Fibroblast of skin of left biceps (primary cell): ENCODE measurements at places on chromosomes 11 and 22.

DNA sequence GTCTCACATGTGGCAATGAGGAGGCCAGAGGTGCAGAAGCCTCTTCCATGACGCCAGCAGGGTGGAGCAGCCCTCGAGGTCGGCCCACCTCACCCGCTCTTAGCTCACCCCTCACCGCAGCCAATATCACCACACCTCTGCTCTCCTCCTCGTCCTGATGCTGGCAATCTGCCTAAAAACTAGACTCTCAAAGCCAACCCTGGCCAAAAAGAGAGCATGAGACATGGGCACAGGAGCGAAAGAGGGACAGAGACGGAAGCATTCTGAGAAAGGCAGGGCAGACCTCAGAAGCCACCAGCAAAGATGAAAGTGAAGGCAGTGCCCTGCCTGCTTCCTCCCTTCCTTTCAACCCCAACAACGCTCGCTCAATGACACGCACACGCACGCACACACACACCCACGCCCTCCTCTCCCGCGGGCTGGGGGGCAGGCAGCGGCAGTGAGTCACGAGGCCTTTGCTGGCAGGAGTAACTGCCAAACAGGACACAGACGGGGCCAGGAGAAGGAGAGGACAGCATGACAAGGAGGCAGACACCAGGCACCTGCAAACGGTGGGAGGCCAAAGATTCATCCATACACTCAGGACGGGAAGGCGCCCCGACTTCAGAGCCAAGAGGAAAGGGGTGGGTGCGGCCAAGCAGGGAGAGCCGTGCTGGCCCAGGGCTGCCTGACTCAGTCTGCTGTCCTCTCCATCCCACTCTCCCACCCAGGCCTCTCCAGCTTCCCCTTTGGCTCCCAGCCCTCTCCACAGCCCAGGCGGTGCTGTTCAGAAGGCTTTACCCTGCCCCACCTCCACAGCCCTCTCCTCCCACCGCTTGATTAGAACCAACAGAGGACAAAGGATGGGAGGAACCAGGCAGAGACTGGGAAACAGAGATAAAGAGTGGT, 11.4 kb downstream of the IGSF9B start:
- no peak for DNase-seq

- no peak for DNase-seq
These were observed 41.9 kb downstream of the MICAL2 start for GRCh38 chr11:12152321-12152720.

DNA sequence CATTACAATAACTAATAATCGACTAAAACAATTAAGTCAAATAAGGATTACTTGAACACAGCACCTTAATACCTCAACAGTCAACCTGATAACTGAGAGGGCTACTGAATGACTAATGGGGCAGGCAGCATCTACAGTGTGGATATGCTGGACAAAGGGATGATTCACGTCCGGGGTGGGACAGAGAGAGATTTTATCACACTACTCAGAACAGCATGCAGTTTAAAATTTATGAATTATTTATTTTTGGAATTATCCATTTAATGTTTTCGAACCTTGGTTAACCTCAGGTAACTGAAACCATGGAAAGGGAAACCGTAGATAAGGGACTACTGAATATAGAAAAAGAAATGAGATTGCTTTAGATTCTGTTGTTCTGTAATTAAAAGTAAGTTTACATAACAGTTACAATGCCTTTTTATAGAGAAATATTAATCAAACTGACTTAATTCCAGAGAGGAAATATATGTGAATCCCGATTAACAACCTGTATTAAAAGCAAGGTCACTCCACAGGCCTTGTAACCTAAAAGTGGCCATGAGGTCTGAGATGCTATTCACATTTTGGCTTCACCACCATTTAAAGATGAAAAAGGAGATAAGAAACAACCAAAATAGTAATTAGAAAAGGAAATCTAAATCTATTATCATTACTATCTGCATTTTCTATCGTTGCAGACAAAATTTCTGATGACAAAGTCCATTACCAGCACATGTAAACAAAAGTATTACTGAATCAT, 119.0 kb upstream of the TP53AIP1 start:
- DNase-seq, result no peak

GRCh38 chr11:130198964-130199363, 39.4 kb downstream of the ST14 start:
- no peak for DNase-seq

- DNase-seq, result no peak
These were observed 182.0 kb downstream of the CWF19L2 start for GRCh38 chr11:107275632-107276031.

- no peak for DNase-seq
These were observed 9.1 kb downstream of the BACE1-AS start for GRCh38 chr11:117300283-117300663.

DNA sequence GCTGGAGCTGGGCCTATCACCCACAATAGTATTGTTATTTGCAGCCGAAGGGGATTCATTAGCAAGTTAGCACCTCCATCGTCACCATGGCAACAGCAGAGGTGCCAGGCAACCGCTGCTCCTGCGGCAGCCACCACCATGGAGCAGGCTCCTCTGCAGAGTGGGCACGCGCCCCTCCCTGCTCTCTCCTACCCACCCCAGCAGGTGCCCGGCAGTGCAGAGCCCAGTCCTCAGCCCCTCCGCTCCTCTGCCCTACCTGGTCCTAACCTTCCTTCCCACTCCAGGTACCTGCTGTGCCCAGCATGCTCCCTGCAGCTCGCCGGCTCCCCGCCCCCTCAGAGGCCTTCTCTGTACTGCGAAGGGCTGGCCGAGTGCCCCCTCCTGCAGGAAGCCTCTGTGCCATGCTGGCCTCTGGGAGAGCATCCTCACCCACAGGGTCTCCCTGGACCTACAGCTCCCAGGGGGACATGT, 3.6 kb downstream of the DUSP8 start:
- DNase-seq, result no peak

DNA sequence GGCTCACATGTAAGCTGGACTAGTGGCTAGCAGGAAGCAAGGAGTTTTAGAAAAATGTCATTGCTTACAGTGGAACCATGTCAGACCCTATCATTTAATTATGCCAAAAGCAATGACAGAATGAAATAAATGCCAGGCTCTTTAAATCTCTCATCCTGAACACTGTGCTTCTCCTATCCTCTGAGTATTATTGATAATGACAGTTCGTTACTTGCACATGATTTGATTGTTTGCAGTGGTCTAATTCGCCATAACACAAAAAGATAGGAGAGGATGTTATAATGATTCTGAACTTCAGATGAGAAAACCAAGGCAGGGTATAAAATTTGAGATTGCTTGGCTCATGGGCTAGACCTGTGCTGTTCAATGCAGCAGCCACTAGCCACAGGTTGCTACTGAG, 68.2 kb downstream of the FLI1 start:
- no peak for DNase-seq

- DNase-seq, result no peak
These were observed 3.6 kb downstream of the SMIM38 start for GRCh38 chr11:69159150-69159852.

GRCh38 chr11:111841370-111842053, 29.9 kb downstream of the ALG9 start:
- peak; percentile 58 for DNase-seq

DNA sequence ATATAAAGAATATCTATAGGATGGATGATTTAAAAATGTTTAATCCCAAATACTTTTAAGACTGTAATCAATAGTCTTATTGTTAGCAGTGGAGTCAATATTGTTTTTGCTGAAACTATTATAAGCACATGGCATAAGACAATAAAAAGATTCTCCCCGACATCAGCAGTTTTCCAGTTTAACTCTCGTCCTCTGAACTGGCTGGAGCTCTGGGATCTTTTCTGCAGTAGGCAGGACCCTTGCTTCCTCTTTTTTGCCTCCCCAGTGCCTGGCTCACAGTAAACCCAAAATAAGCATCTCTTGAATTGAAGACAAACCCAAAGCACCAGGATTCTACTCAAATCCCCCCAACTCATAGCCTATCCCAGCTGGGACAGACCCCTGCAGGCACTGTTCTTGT, 32.9 kb downstream of the KCNJ1 start:
- DNase-seq, result no peak

GRCh38 chr11:68684385-68685356, at the start of gene GAL:
TSS of gene GAL (plus strand) at chr11:68684544. CDS start at chr11:68684924, 380 bp downstream.
- DNase-seq, result no peak

GRCh38 chr11:66546966-66547661, 411 bp downstream of the ACTN3 start:
- no peak for DNase-seq

GRCh38 chr11:3831378-3832239, 9.2 kb downstream of the RHOG start:
- no peak for DNase-seq

DNA sequence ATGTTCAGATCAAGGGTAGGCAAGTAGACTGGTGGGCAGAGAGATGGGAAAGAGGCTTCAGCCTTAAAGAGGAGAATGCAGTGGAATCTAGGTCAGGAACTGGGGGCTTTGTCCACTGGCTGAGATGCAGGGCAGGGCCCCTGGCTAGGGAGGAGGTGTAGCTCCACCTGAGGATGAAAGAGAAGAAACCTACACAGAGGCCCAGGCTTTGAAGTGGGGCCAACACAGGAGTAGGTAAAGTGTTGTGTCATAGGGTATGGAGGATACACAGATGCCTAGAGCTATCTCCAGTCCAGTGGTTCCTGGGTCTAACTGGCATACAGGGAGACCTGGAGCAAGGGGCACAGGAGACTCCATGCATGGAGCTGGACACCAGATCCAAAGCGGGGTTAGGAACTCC, 73.5 kb downstream of the RASSF10 start:
- DNase-seq, result no peak

DNA sequence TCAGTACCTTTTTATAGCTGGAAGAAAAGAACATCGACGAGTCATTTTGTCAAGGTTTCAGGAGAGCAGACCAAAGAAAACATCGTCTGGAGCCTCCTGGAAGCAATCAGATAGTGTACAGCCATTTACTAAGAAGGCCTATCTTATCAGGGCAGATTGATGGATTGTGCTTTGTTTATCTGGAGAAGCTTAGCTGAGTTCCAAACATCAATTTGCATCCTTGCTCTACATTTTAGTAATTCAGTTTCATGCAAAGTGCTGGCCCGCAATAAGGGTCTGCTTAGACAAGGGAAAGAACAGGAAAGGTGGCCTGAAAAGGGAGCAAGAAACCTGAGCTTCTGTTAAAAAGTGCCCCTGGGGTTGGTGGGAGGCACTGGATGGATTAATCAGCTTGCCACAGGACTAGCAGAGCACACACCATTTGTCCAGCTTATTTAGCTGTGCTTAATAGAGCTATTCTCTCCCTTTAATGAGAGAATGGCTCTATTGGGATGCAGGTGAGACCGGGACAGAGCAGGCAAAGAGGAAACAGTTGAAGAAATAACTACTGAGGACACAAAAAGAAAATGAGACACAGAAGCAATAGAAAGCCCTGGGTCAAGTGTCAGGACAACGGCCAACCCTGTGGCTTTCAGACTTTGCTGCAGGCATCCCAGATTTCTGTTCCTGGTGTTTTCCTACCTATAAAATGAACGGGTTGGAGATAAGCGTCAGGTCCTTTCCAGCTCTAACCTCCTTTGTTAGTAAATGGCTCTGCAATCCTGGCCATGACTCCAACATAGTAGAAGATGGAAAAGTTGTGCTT, 122.1 kb upstream of the TTC12 start:
- no peak for DNase-seq

- DNase-seq, result no peak
These were observed 43.7 kb downstream of the MICAL3 start for GRCh38 chr22:17980638-17981051.

DNA sequence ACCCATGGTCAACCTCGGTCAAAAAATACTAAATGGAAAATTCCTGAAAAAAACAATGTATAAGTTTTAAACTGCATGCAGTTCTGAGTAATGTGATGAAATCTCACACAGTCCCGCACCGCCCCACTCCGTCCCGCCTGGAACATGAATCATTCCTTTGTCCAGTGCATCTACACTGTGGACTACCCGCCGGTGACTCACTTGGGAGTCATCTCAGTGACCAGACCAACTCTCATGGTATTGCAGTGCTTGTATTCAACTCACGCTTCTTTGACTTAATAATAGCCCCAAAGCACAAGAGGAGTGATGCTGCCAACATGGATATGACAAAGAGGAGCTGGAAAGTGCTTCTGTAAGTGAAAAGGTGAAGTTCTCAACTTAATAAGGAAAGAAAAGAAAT, 48.8 kb downstream of the ARHGAP32 start:
- peak; percentile 86 for DNase-seq

- no peak for DNase-seq
These were observed 102.8 kb upstream of the AKIP1 start for GRCh38 chr11:8808226-8808585.

DNA sequence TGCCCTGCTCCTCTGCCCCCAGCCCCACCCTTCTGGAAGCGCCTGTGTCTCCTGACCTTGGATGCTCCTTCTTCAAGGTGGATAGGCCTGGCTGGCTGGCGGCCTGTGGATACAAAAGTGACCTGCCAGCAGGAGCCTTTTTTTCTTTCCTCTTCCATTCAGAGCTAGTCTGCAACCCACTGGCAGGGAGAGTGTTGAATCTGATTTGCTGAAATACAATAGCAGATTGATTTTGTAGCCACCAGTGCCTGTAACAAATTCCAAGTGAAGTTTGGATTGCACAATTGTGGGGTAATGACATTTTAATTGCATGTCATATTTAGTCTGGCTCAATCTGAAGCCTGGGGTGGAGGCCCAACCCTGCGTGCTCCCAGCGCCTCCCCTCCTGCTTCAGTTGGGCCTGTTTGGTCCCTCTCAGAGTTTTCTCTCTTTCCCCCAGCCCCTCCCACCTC, 97.2 kb downstream of the GRIK4 start:
- peak; percentile 15 for DNase-seq

DNA sequence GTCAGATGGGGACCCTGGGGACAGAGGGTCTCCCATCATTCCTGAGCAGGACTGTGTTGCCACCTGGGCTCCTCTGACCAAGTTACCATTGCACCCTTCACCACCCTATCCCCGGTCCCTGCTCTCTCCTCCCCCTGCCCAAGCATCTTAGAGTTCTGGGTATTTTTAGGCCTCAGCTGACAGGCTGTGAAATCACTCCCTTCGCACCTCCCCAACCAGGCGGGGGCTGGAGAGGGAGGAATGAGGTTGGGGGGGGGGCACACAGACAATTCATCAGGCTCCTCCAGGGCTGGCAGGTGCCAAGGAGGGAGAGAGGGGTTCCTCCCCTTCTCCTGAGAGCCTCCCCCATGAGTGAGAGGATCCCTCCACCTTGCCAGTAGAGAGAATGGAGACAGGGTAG, 9.0 kb downstream of the SYT7 start:
- DNase-seq, result no peak

DNA sequence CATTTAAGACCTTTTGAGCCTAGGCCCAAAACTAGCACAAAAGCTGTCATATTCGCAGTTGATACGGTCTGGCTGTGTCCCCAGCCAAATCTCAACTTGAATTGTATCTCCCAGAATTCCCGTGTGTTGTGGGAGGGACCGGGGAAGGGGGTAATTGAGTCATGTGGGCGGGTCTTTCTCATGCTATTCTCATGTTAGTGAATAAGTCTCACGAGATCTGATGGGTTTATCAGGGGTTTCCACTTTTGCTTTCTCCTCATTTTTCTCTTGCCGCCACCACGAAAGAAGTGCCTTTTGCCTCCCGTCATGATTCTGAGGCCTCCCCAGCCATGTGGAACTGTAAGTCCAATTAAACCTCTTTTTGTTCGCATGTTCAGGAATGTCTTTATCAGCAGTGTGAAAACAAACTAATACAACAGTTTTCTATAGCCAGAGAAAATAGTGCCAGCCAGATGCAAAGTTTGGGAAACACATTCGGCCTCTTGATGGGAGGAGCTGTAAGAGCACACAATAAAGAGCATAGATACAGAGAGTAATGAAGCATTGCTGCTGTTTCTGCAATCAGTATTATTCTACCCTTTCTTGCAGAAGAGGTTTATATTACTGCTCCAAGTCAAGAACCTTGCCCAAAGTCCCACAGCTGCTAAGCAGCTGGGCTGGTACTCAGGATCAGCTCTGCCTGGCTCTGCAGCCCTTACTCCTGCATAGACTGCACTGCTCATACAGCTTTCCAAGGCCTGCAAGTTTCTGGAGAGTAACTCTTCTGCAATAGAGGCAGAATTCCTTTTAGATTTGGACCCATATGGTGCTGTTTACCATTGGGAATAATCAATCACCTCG, 2.0 kb upstream of the ZNF195 start:
- DNase-seq, result peak; percentile 18
